PC-9 (cell line): ENCODE measurements at places on chromosomes 1 and 21. TPM values are rescaled to one million over a fixed set of nuclear protein-coding genes. Genes with fewer than 3 reads are reported as not detected.

ACOT7 gene
- 62.2 and 70.2 TPM in 2 replicates for total RNA-seq

DNAJC6 gene
- total RNA-seq: 11.2 and 15.6 TPM in 2 replicates

CCDC24 gene
- 47.9 and 56.5 TPM in 2 replicates for total RNA-seq

OR2G6 gene
- not detected in 2 replicates for total RNA-seq

ALX3 gene
- total RNA-seq: not detected in 2 replicates

SYNC gene
- 2.1 and 2.8 TPM in 2 replicates for total RNA-seq

KCNE2 gene
- not detected in 2 replicates for total RNA-seq

OR2L3 gene
- not detected in 2 replicates for total RNA-seq

CHRM3 gene
- total RNA-seq: 3.2 and 6.1 TPM in 2 replicates

OPRD1 gene
- not detected in 2 replicates for total RNA-seq

PLA2G4A gene
- 2.0 and 3.3 TPM in 2 replicates for total RNA-seq

SLC26A9 gene
- 0.98 and 1.0 TPM in 2 replicates for total RNA-seq

GRCh38 chr1:163737261-163737660 lies 415.5 kb downstream of the NUF2 start:
- DNase-seq: no peak

- DNase-seq: no peak
Observed at GRCh38 chr1:2155788-2156187, 38.8 kb downstream of the FAAP20 start.

- no peak for DNase-seq
Observed at GRCh38 chr1:204959374-204959773, 83.6 kb upstream of the CNTN2 start.

GRCh38 chr21:21921410-21922232 lies 923.4 kb downstream of the NCAM2 start:
- no peak for DNase-seq

GRCh38 chr1:34175744-34176143 lies 963 bp upstream of the C1orf94 start:
- no peak for DNase-seq

GRCh38 chr1:239386453-239387303 lies at the start of gene CHRM3:
CHRM3 (plus strand) TSS chr1:239386568; CDS start chr1:239907452, 520,884 bp downstream.
- DNase-seq: no peak

- DNase-seq: no peak
Observed at GRCh38 chr1:95863086-95863485, 629.1 kb downstream of the RWDD3 start.

DNA sequence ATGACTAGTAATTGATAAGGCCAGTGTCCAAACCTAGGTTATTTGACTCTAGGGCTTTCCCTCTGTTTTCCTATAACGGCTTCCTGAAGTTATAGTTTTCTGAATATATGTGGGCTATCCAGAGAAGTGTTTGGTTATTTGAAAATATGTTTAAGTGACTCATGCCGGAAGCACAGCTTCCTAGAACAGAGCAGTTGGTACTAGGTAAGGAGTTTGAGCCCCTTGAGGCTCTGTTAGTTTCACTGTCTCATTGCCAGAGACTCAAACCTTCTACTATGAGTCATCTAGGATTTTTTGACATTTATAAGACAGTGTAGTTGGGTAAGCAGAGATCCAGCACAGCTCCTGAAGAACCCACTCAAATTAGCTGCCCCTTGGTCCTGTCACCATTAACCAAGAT lies 27.1 kb upstream of the LEPR start:
- no peak for DNase-seq

DNA sequence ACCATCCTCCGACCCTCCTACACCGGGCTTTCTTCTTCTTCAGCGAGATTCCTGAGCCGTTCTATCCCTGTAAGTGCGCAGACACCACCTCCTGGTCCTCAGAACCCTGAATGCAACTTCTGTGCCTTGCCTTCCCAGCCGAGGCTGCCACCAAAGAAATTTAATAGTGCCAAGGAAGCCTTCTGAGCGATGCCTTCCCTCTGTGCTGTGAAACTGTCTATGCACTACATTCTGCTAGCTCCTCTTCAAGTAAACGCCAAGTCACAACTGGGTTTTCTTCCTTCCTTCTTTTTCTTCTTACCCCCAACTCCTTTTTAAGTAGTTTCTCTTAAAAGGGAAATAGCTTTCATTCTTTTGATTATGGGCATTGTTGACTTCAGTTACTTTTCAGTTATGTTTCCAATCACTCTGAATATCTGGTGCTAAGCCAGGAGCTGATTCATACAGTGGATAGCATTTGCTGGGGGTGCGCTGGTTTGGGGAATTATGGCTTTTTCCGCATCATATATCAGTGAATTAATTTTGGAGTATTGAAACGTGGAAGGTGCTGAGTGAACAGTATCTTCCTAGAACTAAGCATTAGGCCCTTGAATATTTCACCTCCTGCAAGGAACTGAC lies 38.6 kb upstream of the GPR88 start:
- no peak for DNase-seq

GRCh38 chr1:24762133-24762676 lies 17.0 kb downstream of the CLIC4 start:
- DNase-seq: no peak

DNA sequence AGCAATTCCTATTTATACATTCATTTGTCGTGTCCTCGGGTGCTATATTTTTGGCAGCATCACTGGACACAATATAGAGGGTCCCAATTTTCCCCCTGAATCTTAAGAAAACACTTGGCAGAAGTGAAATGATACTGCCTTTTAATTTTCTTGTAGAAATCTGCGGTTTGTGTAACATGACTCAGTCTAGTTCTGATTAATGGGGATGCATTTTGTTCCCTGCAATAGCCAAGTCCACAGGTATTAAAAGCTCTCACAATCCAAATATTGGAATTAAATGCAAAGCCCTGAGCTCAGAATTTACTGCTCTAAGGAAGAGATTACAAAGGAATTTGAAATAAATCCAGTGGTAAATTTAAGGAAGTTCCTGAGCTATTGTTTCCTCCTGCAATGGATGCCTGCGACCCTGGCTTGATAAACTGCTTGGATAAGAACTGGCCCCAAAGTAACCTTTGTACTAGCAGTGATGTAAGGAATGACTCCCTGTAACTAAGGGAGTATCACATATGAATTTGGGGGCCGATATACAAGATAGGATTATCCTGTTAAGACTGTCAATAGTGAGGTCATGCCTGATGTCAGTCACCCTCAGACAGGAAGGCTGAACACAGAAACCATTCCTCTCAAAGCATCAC lies 349.7 kb upstream of the C1orf87 start:
- DNase-seq: no peak

DNA sequence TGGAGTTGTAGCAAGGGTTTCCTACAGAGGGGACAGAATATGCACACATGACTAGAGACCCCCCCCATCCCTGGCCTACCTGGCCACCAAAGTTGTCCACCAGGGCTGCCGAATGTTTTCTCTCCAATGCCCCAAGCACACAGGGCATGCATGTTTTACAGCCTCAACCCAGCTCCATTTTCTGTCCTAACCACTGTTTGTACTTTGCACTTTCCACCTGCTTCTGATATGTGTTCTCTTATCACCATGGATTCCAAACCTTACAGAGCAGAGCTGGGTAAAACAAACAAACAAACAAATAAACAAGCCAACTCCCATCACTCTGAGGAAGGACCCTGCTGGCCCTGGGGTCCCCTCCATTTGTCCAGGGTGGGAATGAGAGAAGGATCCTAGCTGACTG lies 27.3 kb downstream of the CLIC6 start:
- DNase-seq: no peak

DNA sequence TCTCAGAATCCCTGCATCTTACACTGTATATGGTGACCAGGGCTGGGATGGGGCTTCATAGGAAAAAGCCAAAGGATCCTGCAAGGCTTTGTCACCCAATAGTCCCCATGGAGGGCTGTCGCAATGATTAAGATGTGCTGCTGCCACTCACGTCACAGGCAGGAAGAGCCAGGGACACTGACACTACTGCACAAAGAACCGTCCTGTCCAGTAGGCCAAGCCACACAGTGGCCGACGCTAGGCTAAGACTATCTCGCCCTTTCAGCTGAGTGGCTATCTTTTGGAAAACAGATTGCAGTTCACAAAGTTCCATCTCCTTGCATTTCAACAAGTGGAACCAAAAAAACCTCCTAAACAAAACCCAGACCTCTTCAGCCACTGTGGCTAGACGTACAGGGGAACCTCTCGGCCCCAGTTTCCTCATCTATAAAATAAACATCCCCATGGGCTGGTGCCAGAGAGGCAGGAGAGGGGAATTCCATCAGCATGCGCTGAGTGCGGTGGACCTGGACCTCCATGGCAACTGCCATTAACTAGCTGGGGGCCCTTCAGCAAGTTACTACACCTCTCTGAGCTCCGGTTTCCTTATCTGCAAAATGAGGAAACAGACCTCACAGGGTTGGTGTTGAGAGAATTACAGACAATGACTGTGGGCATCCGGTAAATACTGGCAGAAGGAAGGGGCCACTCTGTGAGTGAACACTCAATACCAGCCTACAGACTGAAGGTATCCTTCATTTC lies 8.7 kb downstream of the CAPZB start:
- DNase-seq: no peak

GRCh38 chr1:56200896-56201295 lies 378.5 kb downstream of the PLPP3 start:
- DNase-seq: no peak

- no peak for DNase-seq
Observed at GRCh38 chr21:43703035-43703880, 15.7 kb upstream of the PDXK start.

GRCh38 chr1:226574591-226575435 lies 26.2 kb downstream of the STUM start:
- DNase-seq: no peak

DNA sequence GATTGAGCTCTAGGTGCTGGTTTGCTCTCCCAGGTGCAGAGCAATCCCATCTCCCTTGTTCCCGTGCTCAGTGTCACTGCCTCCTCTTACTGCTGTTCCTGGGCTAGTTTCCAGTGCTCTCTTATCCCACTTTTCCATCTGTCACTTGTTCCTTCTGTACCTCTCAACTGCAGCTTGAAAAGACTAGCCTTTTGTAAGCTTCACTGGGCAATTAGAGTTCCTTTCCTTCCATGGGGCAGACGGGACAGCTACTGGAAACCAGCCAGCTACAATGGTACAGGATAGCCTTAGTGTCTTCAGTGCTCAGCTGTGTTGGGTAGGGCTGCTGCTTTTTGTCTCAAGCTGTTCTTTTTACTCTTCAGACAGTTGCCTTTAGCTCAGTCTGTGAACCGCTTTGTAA lies 31.6 kb downstream of the AGT start:
- DNase-seq: no peak

GRCh38 chr21:42125571-42126544 lies 54.7 kb downstream of the UMODL1 start:
- DNase-seq: no peak

GRCh38 chr1:58901008-58901407 lies 117.2 kb upstream of the JUN start:
- peak; percentile 63 for DNase-seq

DNA sequence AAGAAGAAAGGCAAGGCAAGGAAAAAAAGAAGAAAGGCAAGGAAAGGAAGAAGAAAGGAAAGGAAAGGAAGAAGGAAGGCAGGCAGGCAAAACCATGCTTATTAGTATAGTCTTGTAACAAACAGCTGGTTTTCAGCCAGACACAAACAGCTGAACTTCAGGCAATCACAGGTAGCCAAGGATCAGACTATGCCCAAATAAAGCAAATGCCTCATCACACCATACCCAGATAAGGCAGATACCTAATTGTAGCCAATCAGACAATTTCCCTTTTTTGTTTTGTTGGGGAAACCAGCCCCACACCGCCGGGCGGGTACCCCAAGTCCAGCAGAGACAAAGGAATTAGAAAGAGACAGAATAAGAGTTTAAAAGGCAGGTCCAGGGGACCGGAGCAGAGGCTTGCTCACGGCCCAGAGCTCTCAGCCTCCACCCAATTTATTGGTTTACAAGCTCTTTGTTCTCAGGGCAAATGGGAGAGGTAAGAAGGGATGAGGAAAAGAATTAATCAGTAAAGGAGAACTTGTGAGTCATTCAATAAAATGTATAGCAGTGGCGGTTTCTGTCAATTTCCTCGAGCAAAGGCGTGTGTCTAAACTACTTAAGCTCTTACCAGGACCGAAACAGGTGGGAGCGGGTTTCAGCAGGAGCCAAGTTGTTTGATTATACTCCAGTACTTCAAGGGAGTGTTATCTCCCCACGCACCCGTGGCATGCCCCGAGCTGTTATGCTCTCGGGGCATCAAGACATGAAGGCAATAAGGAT lies 886.8 kb downstream of the KCNT2 start:
- no peak for DNase-seq

GRCh38 chr1:172686143-172686542 lies 27.2 kb downstream of the FASLG start:
- DNase-seq: no peak

DNA sequence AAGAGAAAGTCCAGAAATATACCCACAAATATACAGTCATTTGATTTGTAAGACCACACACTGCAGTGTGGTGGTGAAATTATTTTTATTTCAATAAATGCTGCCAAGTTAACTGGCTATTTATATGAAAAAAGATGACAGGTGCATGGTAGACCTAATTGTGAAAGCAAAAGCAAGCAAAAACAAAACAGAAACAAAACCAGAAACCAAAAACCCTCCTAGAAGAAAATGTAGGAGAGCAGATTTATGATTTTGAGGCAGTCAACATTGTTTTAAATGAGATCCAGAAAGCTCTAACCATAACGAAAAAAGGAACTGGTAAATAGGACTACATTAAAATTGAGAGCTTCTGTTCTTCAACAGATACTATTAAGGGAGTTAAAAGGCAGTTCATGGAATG lies 303.6 kb downstream of the PRDM2 start:
- no peak for DNase-seq

GRCh38 chr1:66439031-66439740 lies 94.8 kb upstream of the SGIP1 start:
- no peak for DNase-seq

DNA sequence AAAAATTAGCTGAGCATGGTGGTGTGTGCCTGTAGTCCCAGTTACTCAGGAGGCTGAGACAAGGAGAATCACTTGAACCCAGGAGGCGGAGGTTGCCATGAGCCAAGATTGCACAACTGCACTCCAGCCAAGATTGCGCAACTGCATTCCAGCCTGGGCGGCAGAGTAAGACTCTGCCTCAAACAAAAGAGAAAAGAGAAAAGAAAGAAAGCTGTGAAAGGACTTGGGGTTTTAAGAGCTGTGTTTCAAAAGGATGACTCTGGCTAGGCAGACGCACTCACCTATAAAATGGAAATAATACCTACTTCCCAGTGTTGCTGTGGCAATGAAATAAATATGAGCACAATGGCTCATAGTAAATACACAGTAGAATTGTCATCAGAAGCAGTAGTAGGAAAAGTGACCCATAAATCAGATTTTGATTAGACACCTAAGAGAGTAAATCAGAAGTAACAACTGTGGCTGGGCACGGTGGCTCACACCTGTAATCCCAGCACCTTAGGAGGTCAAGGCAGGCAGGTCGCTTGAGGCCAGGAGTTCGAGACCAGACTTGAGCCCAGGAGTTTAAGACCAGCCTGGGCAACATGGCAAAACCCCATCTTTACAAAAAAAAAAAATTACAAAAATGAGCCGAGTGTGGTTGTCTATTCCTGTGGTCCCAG lies 45.9 kb upstream of the PUM1 start:
- peak; percentile 69 for DNase-seq
